ENCODE measurements at places on chromosomes 3 and 15.
A peak's percentile ranks its signal among the peaks of the same experiment; 100 is the strongest.

DNA sequence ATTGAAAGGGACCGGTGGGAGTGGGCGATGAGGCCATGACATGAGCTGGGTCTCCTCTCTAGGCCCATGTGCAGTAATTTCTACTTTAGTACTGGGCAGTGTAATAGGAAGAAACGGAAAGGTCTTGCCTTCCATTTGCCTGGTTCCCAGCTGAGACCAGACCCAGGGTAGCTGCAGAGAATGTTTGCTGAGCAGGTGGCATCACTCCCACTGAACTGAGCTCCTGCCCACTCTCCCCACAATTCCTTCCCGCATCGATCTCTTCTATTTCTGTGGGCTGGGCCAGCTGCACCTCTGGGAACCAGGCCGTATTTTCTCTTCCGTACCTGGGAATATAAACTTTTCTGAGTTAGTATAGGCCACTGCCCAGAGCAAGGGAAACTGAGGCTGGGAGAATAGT, 15.8 kb downstream of the ESYT3 start:
- no peak for DNase-seq

DNA sequence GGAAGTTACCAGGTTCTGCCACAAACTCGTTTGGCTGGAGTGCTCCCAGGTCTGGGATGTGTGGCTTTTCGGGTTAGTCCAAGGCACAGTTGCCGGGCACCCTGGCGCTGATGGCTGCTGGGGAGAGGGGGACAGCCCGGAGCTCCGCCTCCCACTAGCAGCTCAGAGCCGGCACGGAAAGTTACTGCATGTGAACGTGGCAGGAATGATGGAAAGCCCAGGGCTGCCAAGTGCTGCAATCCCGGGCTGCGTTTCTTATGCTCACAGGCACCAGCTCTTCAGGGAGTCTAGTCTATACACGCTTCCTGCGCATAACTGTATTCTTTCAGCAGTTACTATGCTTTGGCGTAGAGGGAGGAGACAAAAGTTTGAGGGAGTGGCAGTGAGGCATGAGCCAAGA, 141.8 kb upstream of the ICE2 start:
- no peak for DNase-seq

GRCh38 chr3:125605756-125606155, 10.5 kb upstream of the OSBPL11 start:
- no peak for DNase-seq

- DNase-seq: no peak
Measured at GRCh38 chr3:197168063-197168462, 130.3 kb downstream of the DLG1 start.

DNA sequence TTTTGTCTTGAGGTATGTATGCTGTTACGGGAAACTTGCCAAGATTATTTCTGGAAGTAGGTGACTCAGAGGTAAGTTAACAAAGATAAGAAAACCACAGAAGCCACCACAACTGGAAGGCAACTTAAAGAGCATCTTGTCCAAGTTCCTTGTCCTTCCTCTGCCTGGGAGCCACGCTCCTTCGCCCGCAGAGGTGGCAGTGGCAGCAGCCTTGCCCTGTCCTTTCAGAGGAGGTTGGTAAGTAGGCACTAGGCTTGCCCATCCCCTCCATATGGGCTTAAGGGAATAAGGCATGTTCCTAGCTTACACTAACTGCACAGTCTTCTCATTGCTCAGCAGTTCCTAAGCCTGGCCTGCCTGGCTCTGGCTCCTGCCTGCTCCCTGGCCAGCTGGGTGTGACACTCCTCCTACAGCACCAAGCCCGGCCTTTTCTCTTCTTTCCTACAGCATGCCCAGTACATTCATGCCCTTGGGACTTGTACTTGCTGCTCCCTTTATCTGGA, 48.0 kb upstream of the RAB6B start:
- DNase-seq: peak; percentile 93

DNA sequence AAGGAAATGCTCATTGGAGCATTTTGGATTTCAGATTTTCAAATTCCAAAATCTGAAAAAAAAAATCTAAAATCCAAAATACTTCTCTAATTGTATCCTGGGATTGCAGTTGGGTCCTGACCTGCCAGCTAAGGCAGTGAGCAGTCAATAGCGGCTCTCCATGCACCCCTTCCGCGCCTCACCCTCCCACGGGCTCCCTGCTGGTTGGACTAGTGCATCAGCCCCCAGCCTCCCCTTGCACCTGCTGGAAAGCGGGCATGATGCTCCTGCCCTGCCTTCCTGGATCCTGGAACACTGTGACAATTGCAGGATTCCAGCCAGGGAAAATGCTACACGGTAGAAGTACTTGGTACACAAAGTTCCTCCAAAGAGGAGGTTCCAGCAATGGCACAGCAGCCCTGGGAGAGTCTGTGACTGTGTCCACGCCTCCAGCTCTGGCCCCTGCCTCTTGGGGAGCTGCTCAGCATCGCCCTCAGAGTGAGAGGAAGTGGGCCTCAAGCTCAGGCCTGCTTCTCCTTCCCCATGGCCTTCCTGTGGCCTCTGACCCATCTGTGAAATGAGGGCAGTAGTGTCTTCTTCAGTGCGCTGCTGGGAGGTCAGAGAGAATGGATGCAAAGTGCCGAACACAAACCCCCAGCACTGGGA, 39.5 kb upstream of the CHRNB4 start:
- DNase-seq: no peak
